Activated CD4-positive, alpha-beta T cell treated with anti-CD3 and anti-CD28 coated beads, Interleukin-2, amount 50 U/mL, for 16 hours (primary cell): ENCODE measurements at places on chromosomes 13 and 19.

DNA sequence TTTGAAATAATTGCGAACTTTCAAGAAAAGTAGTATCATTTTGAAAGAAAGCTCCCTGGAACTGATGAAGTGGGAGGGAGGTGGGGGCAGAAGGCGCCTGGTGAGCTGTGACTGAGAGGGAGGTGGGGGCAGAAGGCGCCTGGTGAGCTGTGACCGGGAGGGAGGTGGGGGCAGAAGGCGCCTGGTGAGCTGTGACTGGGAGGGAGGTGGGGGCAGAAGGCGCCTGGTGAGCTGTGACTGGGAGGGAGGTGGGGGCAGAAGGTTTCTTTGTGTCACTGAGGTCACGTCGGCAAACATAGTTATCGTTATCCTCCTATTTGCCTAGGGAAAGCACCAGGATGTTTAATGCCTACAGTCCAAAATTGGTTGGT lies 24.2 kb downstream of the C2CD4C start:
- no peak for DNase-seq

DNA sequence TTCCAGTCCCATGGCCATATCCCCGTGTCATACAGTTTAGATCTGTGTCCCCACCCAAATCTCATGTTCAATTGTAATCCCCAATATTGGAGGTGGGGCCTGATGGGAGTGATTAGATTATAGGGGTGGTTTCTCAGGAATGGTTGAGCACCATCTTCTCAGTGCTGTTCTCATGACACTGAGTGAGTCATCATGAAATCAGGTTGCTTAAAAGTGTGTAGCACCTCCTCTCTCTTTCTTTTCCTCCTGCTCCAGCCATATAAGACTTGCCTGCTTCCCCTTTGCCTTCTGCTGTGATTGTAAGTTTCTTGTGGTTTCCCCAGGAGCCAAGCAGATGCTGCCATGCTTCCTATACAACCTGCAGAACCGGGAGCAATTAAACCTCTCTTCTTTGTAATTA lies 197.8 kb downstream of the NALCN start:
- no peak for DNase-seq

DNA sequence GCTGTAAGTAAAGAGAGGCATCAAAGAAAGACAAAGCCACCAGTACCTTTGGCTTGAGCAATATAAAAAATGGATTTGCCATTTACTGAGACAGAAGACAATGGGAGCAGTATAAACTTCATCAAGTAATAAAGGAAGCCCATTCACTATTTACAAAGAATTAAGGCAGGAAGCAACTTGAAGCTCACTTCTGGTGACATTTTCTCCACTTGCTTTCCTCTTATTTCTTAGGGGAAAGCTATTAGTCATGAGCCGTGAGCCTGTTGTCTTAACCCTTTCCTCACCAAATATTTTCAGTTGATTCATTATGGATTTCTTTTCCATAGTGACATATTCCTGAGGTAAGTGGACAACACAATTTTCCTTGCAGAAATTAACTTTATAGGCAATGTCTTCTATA lies 156.8 kb downstream of the DNAJC3 start:
- no peak for DNase-seq

DNA sequence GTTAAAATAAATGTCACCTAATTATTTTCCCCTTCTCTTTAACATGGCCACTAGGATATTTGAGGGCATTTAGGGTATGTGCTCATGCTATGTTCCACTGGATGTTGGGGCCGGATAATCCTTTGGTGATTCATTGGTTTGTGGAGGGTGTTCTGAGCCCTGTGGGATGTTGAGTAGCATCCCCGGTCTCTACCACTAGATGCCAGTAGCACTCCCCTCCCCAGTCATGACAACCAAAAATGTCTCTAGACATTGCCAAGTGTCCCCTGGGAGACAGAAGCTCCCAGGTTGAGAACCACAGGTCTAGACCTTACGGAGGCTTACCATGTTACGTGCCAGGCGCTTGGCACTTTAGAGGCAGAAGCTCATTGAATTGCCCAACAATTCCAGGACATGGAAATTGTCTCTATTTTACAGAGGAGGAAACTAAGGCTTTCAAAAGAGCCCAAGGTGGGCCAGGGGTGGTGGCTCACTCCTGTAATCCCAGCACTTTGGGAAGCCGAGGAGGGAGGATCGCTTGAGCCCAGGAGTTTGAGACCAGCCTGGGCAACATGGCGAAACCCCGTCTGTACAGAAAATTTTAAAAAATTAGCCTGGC lies 14.1 kb downstream of the SHANK1 start:
- DNase-seq = peak; percentile 46

DNA sequence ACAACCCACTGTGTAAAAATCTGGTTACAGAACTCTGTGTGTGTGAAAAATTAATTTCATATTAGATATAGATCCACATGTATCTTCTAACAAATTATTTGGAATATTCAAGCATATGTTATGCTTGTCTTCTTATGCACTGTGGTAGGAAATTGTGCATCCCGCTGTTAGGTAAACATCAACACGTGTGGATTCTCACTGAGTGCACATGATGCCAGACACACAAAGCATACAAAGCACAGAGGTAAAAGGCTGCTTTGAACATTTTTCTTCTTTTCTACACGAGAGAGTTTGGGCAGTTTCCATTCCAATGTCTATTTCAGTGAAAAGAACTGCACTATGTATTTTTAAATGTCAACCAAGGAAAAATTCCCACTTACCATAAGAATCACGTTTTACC lies 354.9 kb downstream of the PCDH9 start:
- DNase-seq = no peak

GRCh38 chr19:18972301-18972811 lies 31.3 kb upstream of the HOMER3 start:
- DNase-seq = no peak

DNA sequence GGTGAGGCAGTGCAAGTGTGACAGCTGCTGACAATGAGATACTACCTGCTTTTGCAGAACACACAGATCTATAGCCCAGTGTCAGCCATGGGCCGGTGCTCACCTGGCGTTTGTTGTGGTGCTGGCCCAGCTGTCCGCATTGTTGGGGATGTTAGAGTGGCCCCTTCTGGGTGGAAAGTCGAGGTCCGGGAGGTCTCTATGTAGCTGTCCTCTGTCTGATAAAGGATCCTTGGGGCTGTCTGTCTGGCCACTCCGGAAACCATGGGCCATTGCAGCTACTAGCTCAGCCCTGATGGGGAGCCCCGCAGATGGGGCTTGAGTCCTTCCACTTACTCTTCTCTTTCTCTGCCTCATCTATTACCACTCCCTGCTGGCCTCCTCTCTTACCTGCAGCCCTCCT lies 181.5 kb upstream of the TSHZ3 start:
- no peak for DNase-seq

DNA sequence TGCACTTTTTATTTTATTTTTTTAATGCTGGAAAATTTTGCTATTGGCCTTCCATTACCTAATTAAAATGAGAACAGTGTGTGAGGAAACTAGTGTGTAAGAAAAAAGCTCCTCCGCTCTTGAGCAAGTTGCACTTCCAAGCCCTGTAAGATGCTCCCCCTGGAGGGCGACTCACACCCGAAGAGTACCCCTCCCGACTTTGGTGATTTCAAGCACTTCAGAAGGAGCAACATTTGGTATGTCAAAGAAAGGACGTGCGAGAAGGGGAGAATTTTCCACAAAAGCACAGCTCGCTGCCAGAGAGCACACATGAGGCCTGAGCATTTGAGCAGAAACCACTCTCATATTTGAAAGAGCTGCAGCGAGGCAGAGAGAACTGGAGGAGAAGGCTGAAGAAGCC lies 504.4 kb downstream of the FGF9 start:
- DNase-seq = no peak

DNA sequence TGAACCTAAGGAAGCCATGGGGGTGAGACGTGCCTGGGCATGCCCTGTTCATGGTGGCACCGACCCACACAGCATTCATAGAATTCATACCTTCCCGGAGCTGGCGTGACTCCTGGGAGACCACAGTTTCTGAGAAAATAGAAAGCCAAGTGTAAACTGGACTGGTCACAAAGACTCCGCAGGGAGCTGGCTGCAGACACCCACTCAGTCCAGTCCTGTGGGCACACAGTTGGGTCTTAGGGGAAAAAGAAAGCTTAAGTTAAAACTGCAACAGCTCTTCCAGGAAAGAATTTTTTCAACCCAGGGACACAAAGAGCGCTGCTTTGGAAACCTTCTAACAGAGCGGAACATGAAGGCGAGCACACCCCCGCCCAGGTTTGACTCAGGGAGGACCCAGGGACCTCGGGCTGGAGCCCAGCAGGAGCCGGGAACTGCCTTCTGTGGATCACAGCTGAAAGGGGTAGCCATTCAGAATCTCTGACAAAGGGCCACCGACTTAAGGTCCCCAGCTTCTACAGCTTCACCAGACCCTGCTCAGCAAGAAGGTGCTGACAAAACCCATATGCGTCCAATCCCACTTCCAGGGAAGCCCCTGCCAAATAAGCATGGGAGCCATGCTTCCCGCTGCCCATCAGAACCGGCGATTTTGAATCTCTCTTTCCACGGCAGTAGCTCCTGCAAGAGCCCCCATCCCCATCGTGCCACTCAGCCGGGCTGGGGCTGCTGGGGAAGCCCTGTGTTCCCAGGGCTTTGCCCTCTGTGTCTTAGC lies 183.7 kb downstream of the COL4A1 start:
- no peak for DNase-seq
